HT1080 (cell line): ENCODE measurements at places on chromosomes 5 and 9. TPM values are rescaled to one million over a fixed set of nuclear protein-coding genes. Genes with fewer than 3 reads are reported as not detected.

The GARIN3 gene
- not detected in 2 replicates for total RNA-seq

The CCL21 gene
- not detected in 2 replicates for total RNA-seq

The ELAVL2 gene
- total RNA-seq, result 0.45 TPM in 1 of 2 replicates, not detected in the other

The OLFML2A gene
- 0.20 and 0.69 TPM in 2 replicates for total RNA-seq

The IL13 gene
- total RNA-seq, result not detected in 2 replicates

The SPATA31C1 gene
- not detected in 2 replicates for total RNA-seq

GRCh38 chr9:72681283-72681630 is 159.8 kb downstream of the TMC1 start:
- DNase-seq, result no peak

DNA sequence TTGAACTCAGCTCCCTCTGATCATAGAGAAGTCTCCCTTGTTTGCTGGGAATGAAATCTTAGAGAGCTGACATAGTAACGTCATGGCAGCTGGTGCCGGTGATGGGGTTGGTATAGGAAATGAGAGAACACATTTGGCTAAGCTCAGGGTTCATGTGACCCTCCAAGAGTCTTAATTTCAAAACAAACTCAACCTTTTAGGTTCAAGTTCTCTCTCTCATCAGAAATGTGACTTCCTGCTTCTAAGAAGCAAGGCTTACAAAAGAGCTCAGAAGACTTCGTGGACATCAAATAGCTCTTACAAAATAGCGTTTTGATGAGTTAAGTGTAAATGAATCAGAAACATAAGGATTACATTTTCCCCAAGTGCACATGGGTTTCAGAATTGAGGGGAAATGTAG is 97.3 kb downstream of the PAPPA start:
- no peak for DNase-seq

DNA sequence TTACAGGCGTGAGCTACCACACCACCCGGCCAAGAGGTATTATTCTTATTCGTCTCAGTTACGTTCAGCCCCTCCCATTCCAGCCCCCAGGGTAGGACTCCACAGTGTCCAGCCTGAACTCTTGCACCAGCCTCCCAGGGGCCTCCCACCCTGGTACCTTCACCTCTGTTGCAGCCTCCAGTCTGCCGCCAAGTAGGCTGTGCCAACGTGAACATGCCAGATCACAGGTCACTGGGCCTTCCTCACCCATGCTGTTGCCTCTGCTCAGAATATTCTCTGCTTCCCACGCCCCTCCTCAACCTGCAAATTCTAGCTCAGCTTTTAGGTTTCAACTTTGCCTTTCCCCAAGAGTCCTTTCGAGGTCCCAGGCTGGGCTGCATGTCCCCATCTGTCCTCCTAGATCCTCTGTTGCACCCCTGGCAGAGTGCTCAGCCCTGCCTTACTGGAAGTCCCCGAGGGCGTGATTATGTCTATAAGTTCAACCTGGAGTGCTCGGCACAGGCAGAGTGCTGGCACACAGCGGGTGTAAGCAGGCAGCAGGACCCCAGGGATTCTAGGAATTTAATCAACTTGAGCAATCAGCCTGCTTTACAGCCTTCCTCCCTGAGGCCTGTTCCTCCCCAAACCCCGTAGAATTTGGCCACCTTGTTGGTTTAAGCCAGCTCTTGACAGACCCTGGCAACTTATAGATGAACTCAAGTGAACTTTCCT is 13.1 kb upstream of the STXBP1 start:
- no peak for DNase-seq

GRCh38 chr5:134945041-134945440 is 22.7 kb upstream of the CATSPER3 start:
- DNase-seq, result no peak

- no peak for DNase-seq
Observed at GRCh38 chr5:139415221-139415861, 11.5 kb upstream of the SPATA24 start.

GRCh38 chr9:135106551-135107270 is 19.2 kb downstream of the OLFM1 start:
- no peak for DNase-seq

DNA sequence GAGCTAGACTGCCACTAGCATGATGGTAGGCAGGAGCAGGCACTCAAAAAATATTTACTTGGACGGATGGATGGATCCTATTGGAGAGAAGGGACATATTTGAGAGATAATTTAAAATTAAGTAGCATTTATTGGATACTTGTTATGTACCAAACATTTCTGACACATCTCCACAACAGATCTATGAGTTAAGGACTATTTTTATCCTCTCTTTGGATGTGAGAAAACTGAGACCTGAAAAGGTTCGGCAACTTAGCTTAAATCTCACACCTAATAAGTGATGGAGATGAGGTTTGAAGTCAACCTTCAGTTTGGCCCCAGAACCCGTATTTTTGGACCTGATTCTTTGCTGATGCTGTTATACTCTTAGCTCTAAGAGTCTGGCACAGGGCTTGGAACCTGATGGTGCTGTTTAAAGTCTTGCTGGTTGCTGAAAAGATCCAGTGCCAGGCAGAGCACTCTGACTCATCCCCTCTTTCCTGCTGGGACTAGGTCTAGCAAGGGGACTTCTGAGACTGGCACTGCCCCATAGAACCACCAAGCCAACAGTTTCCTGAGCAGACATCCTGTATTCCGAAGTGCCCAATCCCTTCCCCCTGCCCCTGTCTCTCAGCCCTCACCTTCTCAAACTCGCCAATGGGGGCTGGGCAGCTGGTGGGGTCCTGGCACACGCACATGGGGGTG is 15.6 kb downstream of the SPARC start:
- peak; percentile 87 for DNase-seq
